ENCODE measurements at places on chromosomes 13 and 19.

DNA sequence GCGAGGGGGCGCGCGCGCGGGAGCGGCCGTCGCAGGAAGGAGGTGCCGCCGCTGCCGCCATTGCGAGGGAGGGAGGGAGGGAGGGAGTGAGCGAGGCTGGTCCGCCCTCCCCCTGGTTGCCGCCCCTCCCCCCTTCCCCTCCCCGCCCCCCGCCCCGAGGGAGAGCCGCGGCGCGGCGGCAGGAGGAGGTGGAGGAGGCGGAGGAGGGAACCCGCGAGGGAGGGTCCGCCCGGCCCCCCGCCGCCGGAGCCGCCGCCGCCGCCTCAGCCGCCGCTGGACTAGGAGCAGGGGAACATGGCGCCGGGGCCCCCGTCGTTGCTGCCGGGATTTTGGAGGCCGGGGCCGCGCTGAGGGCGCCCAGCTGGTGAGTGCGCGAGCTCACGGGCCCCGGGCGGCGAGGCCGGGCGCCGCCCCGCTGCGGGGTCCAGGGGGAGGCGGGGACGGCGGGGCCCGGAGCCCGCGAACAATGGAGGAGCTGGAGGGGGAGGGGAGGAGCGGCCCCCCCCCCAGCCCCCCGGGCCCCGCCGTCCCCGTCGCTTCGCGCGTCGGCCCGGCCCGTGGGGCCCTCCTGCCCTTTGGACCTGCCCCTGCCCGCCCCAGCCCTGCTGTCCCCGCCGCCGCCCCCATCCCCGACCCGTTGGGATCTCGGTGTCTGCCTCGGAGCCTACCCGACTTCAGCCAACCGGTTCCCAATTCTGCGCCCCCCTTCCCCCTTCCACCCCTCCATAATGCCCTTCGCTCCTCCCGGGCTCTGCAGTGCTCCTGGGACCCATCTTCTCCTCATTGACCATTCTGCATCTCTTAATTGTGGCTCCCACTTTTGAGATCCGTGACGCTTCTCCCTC lies at the start of gene ARHGAP35:
ARHGAP35 (plus strand) TSS at position 152 of the 845 bp plus-strand sequence. CDS start 57,679 bp downstream, outside the sequence.
- DNase-seq = no peak

DNA sequence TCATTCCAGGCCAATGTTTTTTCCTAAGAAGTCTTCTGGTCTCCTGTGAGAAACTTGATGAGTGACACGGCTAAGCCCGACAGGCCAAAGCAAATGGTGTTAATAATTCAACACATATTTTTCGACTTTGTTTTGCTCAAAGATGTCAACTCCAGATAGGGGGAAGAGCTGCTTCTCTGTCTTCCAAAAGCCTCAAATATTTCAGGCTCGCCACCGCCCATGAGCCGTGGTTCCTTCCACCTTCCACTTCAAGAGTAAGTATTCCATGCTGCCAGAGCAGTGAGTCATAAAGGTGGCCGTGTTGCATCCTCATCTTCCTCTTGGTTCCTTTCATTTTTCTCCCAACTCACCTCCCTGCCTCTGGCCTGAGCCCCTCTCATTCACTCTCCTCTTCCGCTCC lies 272.6 kb downstream of the EFNB2 start:
- no peak for DNase-seq

DNA sequence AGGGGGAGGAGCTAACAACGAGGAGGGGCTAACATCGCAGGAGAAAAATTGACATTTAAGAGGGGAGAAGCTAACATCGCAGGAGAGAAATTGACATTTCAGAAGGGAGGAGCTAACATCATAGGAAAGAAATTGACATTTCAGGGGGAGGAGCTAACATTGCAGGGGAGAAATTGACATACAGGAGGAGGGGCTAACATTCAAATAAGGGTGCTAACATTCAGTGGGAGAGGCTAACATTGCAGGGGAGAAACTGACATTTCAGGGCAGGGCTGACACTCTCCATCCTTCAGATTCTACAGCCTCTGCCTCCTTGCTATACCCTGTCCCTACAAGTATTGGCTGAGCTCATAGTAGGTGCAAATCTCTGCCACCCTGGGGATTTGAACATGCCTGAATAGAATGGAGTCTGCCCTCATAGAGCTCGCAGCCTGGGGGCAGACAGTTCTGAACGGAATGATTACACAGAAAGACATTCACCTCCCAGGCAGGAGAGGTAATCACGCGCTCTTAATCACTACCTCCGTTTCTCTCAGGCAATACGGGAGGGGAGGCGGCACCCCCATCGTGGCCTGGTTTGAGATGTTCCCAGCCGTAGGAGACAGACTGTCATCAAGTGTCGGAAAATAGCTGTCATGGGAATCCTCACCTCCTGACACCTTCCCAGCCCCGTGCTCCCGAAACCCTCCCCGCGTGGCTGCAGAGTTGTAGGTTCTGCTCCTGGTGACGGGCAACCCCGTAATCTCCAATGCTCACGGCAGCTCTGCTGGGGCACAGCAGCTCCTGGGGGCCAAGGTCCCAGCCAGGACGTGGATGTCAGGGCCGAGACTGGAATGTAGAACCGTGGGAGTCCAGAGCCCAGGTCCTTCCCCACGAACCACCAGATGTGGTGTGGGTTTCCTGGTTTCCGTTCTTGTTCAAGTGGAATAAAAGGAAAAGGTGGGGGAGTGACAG lies 9.5 kb downstream of the GPR32 start:
- no peak for DNase-seq

GRCh38 chr13:28707629-28708427 lies 10.9 kb downstream of the SLC46A3 start:
- no peak for DNase-seq

DNA sequence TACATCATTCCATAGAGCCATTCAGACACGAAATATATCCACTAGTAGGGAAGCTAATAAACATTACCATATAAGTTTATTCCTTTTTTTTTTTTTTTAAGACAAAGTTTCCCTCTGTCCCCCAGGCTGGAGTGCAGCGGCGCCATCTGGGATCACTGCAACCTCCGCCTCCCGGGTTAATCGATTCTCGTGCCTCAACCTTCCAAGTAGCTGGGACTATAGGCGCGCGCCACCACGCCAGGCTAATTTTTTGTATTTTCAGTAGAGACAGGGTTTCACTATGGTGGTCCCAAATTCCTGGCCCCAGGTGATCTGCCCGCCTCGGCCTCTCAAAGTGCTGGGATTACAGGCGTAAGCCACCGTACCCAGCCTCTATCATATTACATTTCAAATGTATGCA lies 612 bp upstream of the ZNF154 start:
- DNase-seq = no peak

- no peak for DNase-seq
Measured at GRCh38 chr19:42421101-42421500, 6.1 kb downstream of the LIPE start.

DNA sequence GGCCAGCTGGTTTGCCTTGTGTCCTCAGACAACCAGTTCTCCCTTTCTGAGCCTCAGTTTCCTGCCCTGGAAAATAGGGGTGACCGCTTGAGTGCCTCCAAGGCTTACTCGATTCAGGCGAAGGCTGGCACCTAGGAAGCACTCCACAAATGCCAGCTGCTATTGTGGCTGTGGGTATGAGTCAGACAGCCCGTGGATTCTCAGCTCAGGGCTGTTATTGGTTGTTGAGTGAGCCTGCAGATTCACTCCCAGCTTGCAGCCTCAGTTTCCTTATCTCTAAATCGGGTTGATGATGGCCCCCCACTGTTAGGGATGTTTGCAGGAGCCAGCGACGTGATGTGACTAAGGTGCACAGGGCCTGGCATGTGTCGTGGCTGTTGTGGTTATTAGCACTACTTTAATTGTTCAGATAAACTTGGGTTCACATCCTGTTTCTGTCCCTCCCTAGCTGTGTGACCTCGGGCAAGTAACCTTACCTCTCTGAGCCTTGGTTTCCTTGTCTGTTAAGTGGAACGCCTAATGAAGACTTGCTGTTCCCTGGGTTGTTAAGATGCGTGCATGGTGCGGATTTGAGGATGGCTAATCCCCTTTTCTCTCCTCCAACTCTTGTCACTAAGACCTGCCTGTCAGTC lies 2.4 kb downstream of the MARK4 start:
- no peak for DNase-seq

DNA sequence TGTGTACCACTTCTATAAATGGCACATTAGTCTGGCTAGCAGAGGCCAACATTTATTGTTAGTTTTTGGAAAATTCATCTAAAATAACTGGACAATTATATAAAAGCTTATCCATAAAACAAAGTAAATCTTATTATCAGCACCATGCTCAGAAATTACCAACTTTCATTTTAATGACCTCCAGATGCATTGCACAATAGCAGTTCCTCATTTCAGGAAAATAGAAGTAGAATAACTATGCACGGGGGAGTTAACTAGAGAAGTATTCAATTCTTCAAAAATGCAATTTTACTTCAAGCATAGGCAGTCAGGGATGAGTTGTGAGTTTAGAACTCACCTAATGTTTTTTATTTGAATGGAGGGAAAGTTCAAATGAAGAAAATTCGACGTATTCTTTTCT lies 1023.5 kb downstream of the PCDH17 start:
- DNase-seq = no peak

Measured in activated T-helper 9 cell treated with anti-CD3 and anti-CD28 coated beads, Interleukin-2, amount 50 U/mL, for 16 hours (primary cell).